ENCODE measurements at places on chromosomes 13 and 19.

- no peak for DNase-seq
Observed at GRCh38 chr19:10068205-10068604, 17.9 kb upstream of the SHFL start.

GRCh38 chr19:42270346-42271044 is 1.4 kb downstream of the CIC start:
- DNase-seq: peak; percentile 72

GRCh38 chr13:55816976-55817601 is 1323.6 kb upstream of the PRR20A start:
- no peak for DNase-seq

DNA sequence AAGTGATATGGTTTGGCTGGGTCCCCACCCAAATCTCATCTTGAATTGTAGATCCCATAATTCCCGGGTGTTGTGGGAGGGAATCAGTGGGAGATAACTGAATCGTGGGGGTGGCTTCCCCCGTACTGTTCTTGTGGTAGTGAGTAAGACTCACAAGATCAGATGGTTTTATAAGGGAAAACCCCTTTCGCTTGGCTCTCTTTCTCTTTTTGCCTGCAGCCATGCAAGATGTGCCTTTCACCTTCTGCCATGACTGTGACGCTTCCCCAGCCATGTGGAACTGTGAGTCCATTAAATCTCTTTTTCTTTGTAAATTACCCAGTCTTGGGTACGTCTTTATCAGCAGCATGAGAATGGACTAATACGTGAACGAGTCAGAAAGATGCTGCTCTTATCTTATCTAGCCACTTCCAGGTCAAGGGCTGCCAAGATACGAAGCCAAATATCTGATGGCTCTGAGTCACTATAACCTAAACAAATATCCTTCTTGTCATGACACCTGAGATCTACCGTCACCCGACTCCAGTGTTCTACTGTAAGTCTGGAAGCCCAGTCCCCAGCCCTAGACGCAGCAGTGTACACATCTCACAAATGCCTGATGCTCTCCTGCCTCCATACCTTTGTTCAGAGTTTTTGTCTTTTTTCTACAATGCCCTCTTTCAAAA is 45.9 kb downstream of the SLC15A1 start:
- DNase-seq: no peak

DNA sequence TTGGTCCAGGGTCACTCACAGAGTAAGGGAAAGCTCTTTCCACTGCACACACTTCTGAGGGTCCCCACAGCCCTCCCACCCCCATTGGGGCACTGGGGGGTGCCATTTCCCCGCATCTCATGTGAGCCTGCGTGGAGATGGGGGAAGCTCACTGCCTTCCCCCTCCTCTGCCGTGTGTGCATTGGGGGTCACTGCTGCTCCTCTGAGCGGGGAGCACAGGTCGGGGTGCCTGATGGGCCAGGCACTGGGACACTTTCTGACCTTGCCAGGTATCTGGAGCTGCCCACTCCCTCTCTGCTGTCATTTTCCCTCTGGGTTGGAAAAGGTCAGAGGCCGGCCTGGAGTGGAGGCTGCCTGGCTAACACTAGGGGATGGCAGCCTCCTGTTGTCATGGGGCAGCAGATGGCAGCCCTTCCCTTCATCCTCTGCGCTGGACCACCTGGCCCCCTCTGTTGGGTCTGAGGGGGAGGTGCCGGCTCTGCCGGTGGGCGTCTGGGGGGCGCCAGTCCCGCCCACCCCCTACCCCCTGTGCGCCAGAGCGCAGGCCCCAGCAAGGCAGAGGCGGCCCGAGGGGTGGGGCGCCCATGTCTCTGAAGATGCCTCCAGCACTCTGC is 9.1 kb downstream of the SSBP4 start:
- no peak for DNase-seq

GRCh38 chr13:50290186-50290585 is 274.9 kb downstream of the KCNRG start:
- DNase-seq: no peak

- no peak for DNase-seq
Observed at GRCh38 chr19:19602136-19602712, 16.3 kb downstream of the PBX4 start.

GRCh38 chr13:61727767-61728166 is 312.1 kb upstream of the PCDH20 start:
- DNase-seq: no peak

DNA sequence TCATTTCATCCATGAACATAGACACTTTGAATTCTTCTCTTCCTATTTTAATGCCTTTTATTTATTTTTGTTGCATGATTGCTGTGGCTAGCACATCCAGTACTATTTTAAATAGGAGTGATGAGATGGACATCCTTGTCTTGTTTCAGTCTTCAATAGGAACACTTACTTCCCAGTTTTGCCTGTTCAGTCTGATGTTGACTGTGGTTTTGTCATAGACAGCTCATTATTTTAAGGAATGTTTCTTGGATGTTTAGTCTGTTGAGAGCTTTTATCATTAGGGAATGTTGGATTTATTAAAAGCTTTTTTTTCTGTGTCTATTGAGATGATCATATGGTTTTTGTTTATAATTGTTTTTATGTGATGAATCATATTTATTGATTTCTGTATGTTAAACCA is 586.6 kb downstream of the SLITRK1 start:
- DNase-seq: no peak

GRCh38 chr19:6204212-6204611 is 68.7 kb downstream of the ACSBG2 start:
- no peak for DNase-seq

- peak; percentile 53 for DNase-seq
Observed at GRCh38 chr13:36848199-36848982, 29.4 kb downstream of the RFXAP start.

DNA sequence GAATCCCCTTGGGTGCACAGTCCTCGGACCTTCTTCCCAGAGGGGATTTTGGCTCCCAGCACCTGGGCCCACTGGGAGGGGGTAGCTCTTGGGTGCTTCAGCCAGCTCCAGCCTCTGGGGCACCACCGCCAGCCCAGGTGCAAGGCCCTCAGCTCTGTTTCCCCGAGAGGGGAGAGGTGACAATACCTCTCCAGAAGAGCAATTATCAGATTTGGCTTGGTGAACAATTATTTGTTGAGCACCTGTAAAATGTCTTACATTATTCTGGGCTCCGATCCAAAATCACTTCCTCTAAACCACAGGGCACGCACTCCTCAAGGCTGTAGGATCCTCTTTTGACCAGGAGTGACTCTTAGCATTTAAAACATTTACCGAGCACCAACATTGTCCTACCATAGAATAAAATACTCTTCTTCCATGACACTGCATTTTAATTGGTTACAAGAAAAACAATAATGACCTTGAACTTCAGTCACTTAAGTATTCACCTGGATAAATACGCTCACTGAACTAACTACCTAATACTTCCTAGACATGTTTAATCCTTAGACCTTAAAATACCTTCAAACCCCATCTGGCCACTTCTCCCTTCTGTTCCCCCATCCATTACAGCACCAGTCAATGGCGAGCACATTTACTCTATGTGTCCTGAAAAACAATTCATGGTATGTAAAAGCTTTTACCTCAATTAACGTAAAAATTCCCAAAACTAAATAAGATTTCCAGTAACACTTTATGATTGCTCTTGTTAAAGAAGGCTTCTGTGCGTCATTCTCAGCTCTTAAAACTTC is 54.8 kb downstream of the ABCC4 start:
- peak; percentile 60 for DNase-seq

GRCh38 chr13:30364876-30365275 is 57.4 kb upstream of the UBE2L5 start:
- DNase-seq: peak; percentile 95

- no peak for DNase-seq
Observed at GRCh38 chr19:50498219-50499056, 12.6 kb downstream of the JOSD2 start.

DNA sequence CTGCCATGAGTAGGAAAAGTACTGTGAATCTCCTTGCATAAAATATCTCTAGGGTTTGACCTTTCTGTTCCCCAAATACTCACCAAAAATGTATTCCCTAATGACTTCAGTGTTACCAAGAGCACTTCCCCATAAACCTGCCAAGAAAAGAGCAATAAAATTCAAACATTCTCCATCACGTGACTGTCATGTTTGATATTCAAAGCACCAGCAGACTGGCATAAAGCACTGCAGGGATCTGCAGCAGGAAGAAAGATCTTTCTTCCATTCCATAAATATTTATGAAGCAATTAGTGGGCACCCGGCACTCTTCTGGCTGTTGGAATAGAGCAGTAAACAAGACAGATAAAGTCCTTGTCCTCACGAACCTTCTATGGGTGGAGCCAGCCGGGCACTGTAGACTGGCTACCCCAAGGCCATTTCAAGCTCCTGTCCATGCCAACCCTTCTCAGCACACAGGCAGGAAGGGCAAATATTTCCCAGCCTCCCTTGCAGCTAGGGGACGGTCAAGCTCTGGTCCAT is 20.3 kb downstream of the PLA2G4C start:
- DNase-seq: no peak

DNA sequence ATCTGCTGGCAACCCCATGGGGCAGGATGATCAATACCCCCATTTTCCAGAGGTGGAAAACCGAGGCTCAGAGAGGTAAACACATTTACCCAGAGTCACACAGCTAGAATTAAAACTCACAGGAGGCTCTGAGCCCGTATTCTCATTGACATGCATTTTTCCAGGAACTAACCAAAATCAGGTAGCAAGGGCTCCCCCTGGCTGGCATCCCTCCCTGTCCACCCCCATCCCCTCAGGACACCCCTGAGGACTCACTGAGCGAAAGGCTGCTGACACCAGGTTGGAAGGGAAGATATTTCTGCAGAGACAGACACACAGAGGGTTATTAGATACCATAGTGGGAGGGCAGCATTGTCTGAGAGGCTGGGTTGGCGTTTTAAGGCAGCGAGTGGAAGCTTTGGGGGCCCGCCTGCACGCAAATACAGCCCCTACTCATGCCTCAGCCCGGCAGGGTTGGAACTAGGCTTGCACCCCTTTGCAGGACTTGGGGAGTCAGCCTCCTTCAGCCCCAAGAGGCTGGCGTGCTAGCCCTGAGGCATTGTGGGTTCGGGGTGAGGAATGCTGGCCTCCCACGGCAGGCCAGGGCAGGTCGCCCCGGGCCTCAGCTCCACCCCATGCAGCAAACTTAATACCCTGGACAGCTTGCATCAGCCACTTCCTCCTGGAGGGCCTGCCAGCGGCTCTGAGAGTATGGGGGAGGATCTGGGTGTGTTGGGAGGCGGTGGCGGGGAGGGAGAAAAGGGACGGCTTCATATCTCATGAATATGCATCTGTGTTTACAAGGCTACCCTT is 3.9 kb downstream of the SLC1A5 start:
- DNase-seq: peak; percentile 68

DNA sequence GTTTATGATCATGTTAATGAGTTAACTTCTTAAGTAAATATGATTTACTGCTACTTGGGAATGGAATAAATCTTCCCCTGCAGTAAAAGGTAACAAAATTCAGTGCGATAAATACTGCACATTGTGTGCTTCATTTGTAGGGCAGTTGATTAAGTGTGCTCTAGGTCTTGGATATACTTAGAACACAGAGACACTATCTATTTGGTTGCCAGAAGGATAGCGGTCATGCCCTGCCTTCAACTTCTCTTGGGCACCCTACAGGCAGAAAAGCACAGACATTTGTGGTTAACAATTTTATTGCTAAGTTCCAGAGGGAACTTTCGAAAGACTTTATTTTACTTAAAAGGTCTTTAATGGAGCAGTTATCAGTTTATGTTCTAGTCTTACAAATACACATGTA is 605.8 kb downstream of the PCDH9 start:
- DNase-seq: no peak

DNA sequence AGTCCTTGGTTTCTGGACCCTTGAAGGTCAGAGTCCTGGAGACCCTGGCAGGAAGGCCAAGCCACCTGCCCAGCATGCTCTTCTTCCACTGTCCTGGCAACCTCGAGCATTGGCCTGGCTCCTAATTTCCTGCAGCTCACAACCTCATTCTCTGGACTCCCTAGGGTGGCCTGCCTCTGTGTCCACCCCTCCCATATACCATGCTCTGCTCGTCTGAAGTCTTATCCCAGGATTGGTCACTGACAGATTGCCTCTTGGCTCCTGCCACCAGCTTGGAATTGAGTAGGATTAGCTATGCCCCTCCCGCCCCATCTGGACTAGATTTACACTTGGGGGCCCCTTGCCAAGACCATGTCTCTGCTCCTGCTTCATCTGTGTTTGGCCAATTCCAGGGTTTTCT is 17.1 kb upstream of the WASF3 start:
- DNase-seq: no peak

GRCh38 chr19:2455851-2456570 is 748 bp downstream of the LMNB2 start:
- DNase-seq: peak; percentile 31

- DNase-seq: no peak
Observed at GRCh38 chr19:48895226-48895625, 3.3 kb downstream of the TULP2 start.

DNA sequence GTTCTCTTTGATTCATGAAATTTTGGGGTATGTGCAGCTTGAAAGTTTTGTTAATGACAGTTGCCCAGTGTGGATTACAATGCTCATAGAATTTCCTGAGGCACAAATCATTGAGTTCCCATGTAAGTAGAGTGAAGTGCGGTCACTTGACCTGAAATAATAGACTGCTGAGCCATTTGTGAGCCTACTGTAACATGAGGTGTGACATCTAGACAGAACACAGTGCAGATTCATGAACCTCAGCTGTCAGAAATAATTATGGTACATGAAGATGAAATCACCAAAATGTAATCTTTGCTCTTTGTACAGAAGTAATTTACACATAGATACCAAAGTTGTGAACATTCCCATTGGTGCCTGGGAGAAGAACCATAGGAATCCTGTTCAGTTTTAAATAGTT is 84.6 kb downstream of the DHRS12 start:
- DNase-seq: no peak

GRCh38 chr13:92537471-92537870 is 689.1 kb upstream of the GPC6 start:
- no peak for DNase-seq

DNA sequence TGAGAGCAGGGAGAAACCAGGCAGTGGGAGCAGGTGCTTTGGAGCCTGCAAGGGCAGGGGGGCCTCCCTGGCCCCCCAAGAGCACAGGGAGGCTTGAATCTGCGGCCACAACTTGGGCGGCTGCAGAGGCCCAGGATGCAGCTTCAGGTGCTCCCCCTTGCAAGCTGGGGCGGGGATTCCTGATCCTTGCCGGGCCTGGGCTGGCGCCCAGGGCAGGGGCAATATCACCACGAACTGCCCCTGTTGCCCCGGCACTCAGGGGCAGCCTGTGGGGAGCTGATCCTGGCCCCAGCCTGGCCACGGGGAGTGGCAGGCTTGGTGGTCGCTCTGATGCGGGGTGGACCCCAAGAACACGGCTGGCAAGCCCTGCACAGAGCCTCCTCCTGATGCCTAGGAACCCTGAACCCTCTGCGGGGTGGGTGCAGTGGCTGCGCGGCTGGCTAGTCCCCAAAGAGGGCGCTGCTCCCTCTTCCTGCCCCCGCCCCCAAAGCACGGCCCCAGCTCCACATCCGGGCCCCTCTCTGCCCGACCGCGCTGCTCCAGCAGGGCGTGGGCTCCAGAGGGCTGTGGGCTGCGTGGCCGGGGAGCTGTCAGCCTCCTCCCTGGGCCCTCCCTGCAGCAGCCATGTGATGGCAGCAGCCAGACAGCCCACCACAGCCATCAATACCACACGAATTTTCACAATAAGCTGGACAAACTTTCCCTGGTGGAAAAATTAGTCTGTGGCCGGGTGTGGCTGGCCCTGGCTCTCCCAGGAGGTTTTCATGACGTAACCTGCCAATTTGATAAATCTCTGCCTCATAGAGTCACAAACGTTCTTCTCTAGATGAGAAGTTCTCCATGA is 21.0 kb downstream of the TNFSF9 start:
- peak; percentile 18 for DNase-seq
